ENCODE measurements at places on chromosomes 3 and 15. TPM values are rescaled to one million over a fixed set of nuclear protein-coding genes. Genes with fewer than 3 reads are reported as not detected.
A peak's percentile ranks its signal among the peaks of the same experiment; 100 is the strongest.

DNA sequence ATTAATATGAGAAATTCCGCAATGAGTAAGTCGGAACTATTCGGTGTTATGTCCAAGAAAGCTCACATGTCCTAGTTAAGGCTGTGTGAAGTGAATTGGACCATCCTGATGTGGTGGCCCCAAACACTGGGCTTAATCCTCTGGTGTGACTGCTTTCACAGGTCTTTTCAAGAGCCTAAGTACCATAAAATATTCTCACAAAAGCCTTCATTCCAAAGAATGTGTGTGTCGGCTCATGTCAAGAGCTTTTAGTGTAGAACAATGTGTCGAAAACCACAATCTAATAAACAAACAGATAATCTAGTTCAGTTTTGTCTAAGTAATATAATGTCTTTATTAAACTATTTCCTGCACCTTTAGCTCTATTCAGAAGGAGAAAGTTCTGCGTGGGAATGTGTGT is 311.4 kb downstream of the LPP start:
- no peak for DNase-seq

- no peak for DNase-seq
Measured at GRCh38 chr15:25091421-25092158, 136.8 kb downstream of the SNRPN start.

DNA sequence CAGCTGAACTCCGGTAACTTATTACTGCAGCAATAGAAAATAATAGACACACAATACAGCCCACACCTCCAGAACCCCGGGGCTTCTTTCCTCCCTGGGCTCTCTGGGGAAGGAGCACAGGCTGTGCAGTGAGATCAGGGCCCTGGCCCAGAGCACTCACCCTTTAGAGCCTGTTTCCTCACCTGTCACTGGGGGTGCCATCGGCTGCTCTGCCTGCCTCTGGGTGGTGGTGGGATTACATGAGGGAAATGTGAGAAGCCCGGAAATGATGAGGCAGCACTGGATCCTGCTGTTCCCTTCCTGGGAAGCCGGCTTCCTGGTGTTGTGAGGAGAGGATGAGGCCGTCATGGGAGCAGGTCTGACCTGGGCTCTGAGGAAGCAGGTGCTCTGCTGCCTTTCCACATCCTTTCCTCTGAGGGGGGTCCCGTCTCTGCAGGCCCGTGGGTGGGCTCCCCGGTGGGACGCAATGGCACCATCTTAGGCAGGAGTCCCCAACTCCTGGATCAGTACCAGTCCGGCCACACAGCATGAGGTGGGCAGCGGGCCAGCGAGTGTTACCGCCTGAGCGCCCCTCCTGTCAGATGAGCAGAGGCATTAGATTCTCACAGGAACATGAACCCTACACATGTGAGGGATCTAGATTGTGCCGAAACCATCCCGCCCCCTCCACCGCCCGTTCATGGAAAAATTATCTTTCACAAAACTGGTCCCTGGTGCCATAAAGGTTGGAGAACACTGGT is 220.9 kb upstream of the CTDSPL start:
- no peak for DNase-seq

DNA sequence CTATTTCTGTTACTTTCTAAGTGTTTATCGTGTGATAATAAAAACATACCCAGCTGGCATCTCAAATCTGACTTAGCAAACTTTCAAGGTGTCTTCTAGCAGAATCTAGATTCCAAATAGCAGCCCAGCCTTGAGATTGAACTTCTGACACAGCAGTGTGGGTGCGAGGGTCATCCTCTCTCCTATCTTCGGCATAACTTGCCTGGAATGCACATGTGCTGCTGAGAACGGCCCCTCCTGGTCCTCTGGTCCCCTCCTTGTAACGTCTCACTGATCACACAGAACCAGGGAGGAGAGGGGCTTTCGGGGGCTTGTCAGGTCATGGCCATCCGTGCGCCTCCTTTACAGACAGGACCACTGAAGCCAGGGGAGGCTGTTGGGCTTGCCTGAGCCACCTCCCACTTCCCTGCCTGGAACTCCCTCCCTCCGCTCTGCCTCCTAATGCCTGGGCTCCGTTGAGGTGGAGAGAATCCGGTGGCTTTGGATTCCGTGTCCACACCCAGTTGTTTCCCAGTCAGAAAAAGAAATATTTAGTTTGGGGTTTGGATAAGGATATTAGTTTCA is 344.4 kb upstream of the C2CD4B start:
- DNase-seq = no peak

DNA sequence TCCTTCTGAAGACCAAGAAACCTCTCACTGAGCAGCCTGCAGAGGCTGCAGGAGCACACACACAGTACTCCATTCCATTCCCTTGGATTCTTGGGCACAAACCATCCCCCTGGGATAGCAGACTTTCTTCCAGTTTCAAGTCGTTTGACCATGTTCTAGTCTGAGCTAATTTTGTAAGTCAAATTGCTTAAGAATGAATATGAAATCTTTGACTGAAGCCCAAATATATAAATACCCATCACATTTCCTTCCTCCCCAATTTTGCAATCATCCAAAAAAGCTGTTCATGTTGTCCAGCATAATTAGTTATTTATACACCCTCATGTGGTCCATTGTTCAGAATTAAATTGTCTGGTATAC is 231.2 kb upstream of the TPRG1 start:
- no peak for DNase-seq

DNA sequence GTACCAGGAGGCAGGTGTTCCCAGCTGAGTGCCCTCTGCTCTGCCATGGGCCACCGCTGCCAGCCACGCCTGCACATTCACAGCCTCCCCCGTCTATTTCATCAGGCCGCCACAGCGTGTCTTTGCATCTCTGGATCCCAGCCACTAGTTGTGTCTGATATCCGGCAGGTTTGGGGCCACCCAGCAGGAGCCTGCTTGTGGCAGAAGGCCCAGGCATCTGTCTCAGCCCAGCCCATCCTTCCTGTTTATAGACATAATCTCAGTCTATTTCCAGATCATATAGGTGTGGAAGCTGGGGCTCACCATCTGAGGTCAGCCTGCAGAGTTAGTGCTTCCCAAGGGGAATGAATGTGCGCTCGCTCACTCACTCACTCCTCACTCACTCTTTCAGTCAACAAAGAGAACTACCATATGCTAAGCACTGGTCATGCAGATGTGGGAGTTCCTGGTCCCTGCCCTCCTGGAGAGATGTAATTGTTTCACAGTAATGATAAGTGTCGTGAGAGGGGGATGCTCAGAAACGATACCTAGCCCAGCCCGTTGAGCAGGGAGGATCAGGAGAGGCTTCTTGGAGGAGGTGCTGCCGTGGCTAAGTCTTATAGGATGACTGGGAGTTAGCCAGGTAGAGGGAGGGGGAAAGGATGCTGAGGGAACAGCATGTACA is 60.6 kb downstream of the FGD5 start:
- DNase-seq = peak; percentile 56

DNA sequence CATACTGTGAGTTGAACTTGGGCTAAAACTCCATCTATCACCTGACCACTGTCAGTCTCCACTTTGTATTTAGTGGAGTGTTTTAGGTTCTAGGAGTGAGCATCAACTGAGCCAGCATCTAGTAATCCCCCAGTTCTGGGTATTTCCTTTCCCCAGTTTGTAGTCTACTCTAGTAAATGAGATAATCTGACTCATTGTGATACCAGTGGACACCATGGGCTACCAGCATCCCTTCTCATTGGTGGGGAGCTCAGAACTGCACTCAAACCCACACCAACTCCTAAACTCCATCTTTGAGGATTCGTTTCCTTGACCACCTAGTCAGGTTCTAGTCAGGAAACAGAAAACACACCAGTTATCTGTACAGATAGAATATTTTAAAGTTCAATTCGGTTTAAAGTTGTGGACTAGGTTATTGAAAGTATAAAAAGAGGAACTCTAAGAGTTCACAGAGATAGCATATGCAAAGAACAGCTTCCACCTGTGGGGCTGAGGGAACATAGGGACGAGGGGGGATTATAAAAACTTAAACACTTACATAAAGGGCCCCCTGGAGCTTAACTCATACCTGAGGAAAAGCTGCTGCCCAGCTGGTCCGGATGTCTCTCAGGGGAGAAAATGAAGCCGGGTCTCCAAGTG is 36.0 kb downstream of the LEO1 start:
- DNase-seq = no peak

GRCh38 chr15:33766389-33766788 is 201.9 kb upstream of the CHRM5 start:
- DNase-seq = no peak

DNA sequence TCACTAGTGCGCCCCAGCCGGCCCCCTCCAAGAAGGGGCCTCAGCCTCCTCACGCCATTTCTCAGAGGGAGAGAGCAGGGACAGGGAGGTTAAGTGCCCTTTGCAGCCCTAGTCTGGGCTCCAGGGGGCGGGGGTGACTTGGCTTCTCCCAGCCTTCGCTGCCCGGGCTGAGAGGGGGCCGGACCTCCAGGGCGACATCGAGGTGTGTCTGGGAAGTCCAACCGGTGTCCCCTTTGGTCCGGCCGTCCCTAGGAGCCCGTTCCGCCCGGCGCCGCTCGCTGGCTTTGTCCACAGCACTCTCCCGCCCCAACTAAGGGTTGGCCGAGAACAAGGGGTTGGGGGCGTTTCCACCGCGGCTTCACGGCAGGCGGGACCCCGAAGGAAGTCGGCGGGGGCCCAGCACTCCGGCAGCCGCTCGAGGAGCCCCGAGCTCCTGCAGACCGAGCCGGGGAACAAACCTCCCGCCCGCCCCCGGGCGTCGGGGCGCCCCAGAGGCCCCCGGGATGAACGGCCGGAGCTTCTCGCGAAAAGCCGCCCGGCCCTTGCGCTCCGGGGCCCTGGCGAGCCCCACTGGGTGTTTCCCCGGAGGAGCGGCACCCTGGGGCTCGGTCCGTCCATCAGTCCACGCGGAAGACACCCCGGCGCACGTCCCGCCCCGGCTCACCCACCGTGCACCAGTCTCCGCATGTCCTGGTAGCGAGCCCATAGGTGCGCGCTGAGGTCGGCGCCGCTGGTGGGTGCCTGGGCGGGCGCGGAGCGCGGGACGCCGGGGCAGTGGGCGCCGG is 627 bp downstream of the NT5DC2 start:
- DNase-seq = peak; percentile 88

GRCh38 chr3:27423463-27423862 is 54.3 kb upstream of the NEK10 start:
- no peak for DNase-seq

GRCh38 chr3:104190681-104191080 is 1176.0 kb upstream of the ALCAM start:
- no peak for DNase-seq

GRCh38 chr3:188133646-188134045 is 20.3 kb upstream of the LPP start:
- DNase-seq = no peak

DNA sequence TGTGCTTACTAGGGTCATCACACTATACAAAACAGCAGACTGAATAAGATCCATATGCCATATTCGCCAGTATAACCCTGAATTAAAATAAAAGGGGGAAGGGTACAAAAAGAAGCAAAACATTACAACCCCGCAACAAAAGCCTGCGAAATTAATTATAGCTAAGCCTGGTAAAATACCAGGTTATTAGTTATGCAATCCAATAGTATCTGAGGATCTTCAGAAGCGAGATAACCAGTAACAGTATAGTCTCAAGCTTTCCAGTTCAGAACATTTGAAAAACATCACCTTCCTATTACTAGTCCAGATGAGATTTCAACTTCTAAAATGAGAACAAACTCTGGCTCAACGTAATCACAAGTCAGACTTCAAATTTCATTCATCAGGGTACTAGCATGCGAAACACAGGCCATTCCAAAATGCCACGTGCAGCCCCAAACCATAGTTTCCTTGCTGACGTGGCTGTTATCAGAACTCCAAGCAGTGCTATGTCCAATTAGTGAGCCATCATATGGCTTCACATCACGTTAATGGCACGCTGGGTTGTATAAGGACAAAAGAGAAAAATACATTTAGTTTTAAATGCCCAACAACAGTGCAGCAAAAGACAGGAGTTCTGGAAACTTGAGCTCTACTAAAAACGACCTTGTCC is 1.1 kb downstream of the SSR3 start:
- DNase-seq = no peak

GRCh38 chr3:115098354-115099073 is 48.6 kb downstream of the ZBTB20 start:
- DNase-seq = no peak

- DNase-seq = no peak
Measured at GRCh38 chr15:35194296-35194695, 109.2 kb upstream of the NANOGP8 start.

GRCh38 chr3:166902374-166902773 is 477.7 kb downstream of the ZBBX start:
- no peak for DNase-seq

DNA sequence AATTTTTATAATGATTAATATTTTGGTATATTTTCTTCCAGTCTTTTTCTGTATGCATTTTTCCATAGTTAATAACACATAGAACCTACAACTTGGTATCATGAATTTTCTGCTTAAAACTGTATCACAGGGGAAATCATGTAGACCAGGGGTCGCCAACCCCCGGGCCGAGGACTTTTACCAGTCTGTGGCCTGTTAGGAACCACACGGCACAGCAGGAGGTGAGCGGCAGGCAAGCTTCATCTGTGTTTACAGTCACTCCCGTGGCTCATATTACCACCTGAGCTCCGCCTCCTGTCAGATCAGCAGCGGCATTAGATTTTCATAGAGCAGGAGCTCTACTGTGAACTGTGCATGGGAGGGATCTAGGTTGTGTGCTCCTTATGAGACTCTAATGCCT is 54.7 kb downstream of the RPL22L1 start:
- no peak for DNase-seq

ISLR2 gene
- 0.62 TPM for total RNA-seq

CILP gene
- total RNA-seq = 43.4 TPM

SLC12A1 gene
- not detected for total RNA-seq

OXTR gene
- 3.4 TPM for total RNA-seq

COX17 gene
- total RNA-seq = 49.2 TPM

All from posterior vena cava (tissue), 2 donors.